Activated CD4-positive, alpha-beta T cell treated with anti-CD3 and anti-CD28 coated beads, Interleukin-2, amount 10 ng/mL, durations not matched to agents 7 days and 5 days (primary cell): ENCODE measurements at places on chromosomes 3 and 15. TPM values are rescaled to one million over a fixed set of nuclear protein-coding genes. Genes with fewer than 3 reads are reported as not detected.
A peak's percentile ranks its signal among the peaks of the same experiment; 100 is the strongest.

GRCh38 chr15:58396181-58396580 is 35.6 kb upstream of the LIPC start:
- H3K4me1 ChIP-seq = no peaks in the 10 kb centered on the region
- no peak overlapping the region for H3K27ac ChIP-seq
- H3K4me3 ChIP-seq = no peak overlapping the region
- no peaks in the 10 kb centered on the region for H3K36me3 ChIP-seq
- H3K27me3 ChIP-seq = peaks cover 5% of the 10 kb centered on the region
- DNase-seq = no peak

- no peaks in the 10 kb centered on the region for H3K36me3 ChIP-seq
- H3K27ac ChIP-seq = no peak overlapping the region
- H3K27me3 ChIP-seq = peaks cover 13% of the 10 kb centered on the region
- DNase-seq = no peak
- peaks cover 8% of the 10 kb centered on the region for H3K4me1 ChIP-seq
Measured at GRCh38 chr3:126538316-126538715, 14.4 kb downstream of the CHST13 start.

- H3K4me3 ChIP-seq = no peak overlapping the region
- H3K27me3 ChIP-seq = peaks cover 1% of the 10 kb centered on the region
- peak overlapping the region; percentile 46 for H3K27ac ChIP-seq
- DNase-seq = no peak
- peaks cover 37% of the 10 kb centered on the region for H3K4me1 ChIP-seq
- peaks cover 7% of the 10 kb centered on the region for H3K36me3 ChIP-seq
Measured at GRCh38 chr3:141737093-141737492, 1.0 kb upstream of the RNF7 start.

- H3K4me3 ChIP-seq = no peak overlapping the region
- no peaks in the 10 kb centered on the region for H3K36me3 ChIP-seq
- no peak for DNase-seq
- H3K27ac ChIP-seq = no peak overlapping the region
- no peaks in the 10 kb centered on the region for H3K4me1 ChIP-seq
Measured at GRCh38 chr3:189593581-189593980, 37.6 kb upstream of the TP63 start.

DNA sequence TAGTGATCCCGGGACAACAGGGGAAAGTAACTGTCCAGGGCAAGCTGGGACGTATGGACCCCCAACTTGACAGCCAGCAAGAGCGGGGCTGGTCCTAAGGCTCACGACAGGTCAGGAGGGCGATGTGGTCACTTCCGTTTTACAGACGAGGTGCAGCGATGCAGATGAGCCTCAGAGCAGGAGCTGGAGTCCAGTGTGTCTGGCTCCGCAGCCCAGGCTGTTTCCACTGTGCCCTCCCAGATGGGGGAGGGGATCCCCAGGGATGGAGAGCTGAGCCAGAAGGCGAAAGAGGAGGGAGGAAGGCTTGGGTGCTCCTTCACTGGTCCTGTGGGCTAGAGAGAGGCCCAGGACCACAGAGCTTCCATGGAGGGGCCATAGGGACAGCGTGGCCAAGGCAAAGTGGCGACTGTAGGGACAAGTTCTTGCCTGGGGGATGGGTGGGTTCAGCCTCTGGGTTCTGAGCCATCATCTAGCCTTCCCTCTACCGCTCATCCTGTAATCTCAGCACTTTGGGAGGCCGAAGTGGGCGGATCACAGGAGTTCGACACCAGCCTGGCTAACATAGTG is 5.7 kb downstream of the SNX33 start:
- no peak overlapping the region for H3K4me3 ChIP-seq
- peaks cover 6% of the 10 kb centered on the region for H3K27me3 ChIP-seq
- no peak for DNase-seq
- no peaks in the 10 kb centered on the region for H3K36me3 ChIP-seq
- no peak overlapping the region for H3K27ac ChIP-seq

DNA sequence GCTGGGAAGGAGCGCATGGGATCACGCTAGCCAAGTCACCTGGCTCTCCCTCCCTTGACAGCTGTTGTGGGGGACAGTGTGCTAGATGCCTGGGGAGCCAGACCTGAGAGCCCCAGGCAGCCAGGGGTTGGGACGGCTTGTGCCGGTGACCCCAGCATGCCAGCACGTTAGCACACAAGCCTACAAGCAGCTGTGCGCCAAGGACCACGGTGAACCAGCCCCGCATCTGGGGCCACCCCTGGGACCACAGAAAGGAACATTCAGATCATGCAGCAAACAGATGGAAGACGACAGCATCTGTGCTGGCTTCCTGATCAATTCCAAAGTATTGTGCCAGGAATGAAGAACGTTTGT is 64.8 kb downstream of the NTRK3 start:
- H3K36me3 ChIP-seq = no peaks in the 10 kb centered on the region
- H3K4me1 ChIP-seq = no peaks in the 10 kb centered on the region
- H3K27me3 ChIP-seq = no peaks in the 10 kb centered on the region
- no peak overlapping the region for H3K4me3 ChIP-seq
- H3K27ac ChIP-seq = no peak overlapping the region
- no peak for DNase-seq

DNA sequence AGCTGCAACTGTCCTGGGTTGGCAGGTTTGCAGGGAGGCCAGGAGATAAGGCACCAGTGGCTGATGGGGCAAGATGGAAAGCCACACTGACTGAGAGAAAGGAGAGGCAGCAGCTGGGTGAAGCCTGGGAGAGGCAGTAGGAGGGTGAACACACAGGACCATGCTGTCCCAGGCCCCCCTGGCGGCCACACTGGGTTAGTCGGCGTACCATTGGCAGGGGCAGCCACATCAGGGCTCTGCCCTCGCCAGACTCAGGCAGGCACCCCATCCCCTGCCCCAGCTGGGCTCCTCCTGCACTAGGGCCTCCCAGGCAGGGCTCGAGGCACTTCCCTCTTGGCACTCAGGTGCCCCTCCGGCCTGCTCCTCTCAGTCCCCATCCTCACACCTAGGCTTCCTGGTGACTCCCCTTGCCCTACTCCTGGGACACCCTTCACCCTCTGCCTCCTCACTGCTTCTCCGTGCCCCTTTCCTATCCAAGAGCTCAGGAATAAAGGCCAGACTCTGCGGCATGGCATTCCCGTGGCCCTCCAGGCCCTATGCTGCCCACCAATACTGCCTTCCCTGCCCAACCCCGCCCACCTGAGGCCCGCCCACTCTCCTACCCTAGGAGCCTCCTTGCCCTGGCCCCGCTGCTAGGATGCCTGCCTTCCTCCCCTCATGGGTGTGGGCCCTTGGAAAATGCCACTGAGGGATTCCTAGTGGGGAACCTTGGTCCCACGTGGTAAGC is 28.7 kb upstream of the DUSP7 start:
- no peaks in the 10 kb centered on the region for H3K36me3 ChIP-seq
- no peaks in the 10 kb centered on the region for H3K27me3 ChIP-seq
- no peak for DNase-seq
- no peak overlapping the region for H3K27ac ChIP-seq

DNA sequence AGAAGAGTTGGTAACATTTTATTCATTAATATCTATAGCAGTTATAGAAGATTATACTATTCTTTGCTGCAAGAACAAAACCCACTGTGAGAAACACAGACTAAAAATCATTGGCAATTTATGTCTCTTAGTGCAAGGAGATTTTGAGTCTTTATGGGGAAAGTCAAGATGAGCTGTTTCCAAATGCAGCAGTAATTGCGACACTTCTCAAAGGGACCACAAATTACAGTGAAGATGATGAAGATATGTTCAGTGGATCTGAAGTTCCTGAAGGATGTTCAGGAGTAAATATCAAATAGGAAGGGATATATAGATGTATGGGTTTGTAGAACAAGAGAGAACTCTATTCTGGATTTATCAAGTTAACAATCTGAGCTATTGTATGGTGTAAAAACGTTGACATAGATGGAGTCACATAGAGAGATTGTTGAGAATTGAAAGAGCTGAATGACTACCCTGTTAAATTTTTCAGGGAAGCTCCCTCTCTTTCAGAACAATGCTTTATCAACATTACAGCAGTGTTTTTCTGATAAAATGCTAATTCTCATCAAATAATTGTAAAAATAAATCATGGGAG is 71.8 kb downstream of the DTWD1 start:
- no peak overlapping the region for H3K27ac ChIP-seq
- DNase-seq = no peak
- H3K4me1 ChIP-seq = no peaks in the 10 kb centered on the region
- H3K4me3 ChIP-seq = no peak overlapping the region
- H3K36me3 ChIP-seq = no peaks in the 10 kb centered on the region

DNA sequence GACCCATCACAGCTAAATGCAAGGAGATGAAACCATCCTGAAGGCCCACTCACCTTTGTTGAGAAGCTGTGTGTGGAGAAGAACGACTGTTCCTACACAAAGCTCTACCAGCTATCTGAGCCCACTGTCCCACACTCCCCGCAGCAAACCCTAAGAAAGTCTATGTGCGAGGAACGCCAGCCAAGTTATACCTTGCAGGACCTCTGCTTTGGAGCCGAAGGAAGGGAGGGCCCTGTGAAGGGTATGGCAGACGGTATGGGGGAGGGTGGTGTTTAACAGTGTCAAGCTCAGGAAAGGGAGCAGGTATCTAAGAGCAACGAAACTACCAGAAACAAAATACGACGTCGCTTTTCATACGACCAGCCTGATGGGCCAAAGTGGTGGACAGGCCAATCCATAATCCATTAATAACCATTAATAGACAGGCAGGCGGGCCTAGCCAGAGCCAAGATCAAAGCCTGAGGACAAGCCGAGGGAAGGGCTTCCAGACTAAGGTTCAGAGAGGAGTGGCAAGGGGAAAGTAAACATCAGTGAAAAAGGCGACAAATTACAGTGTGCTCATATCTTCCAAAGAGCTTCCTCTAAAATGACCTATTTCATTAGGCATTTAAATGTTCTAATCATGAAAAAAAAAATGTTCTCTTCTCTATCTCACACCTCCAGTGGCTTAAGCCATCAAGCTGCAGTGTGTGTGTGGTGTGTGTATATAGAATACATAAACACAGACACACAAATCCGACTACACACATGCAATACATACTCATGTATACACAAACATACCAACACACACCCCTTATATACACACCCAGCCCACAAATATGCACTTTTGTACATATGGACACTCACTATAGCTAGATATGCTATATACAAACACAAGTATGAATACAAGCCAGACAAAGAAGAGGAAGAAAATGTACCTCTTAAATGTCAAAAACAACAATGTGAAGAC is 43.9 kb downstream of the PTPN23 start:
- DNase-seq = no peak
- peaks cover 19% of the 10 kb centered on the region for H3K4me1 ChIP-seq

- peaks cover 10% of the 10 kb centered on the region for H3K27me3 ChIP-seq
- H3K27ac ChIP-seq = peak overlapping the region; percentile 52
- peaks cover 33% of the 10 kb centered on the region for H3K4me1 ChIP-seq
- H3K36me3 ChIP-seq = no peaks in the 10 kb centered on the region
- H3K4me3 ChIP-seq = peak overlapping the region; percentile 17
Measured at GRCh38 chr3:44058022-44058867, 183.4 kb upstream of the TOPAZ1 start.

DNA sequence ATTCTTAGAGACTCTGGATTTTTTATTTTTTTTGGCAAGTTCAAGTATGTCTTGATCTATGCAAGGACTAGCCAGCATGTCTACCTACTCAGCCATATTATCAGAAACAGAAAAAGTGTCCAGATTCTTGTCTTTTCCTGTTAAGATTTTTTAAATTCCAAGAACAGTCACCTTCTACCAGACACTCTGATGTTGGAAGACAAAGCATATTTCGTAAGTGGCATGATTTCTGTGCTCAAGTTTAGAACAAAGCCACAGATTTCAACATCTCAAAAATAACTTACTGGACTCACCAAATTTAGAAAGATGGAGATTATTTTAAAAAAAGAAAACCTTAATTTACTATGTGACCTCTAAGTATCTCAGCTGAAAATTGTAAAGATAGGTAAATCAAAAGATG is 61.9 kb downstream of the GOLGA6L7 start:
- H3K27me3 ChIP-seq = peaks cover 34% of the 10 kb centered on the region
- H3K27ac ChIP-seq = no peak overlapping the region
- DNase-seq = no peak

DNA sequence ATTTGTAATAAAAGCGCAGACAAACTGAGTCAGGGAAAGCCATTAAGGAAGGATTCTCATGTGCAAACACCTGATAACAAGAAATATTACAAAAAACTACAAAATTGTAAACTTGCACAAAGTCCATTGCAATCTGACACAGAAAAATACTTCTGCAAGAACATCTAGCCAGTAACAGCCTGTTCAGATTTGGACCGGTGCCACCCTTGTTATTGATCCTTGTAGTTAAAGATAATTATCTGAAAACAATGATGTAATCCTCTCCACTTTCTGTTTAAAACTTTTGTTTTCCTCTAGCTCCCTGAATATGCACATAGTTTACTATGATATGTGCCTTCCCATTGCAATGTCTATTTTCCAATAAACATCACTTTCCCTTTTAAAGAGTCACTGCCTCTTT is 1090.2 kb downstream of the PLOD2 start:
- H3K4me3 ChIP-seq = no peak overlapping the region
- H3K4me1 ChIP-seq = no peaks in the 10 kb centered on the region
- H3K27ac ChIP-seq = no peak overlapping the region
- H3K36me3 ChIP-seq = no peaks in the 10 kb centered on the region

GRCh38 chr3:196763179-196763578 is 23.5 kb downstream of the PAK2 start:
- no peak for DNase-seq
- no peak overlapping the region for H3K4me3 ChIP-seq
- no peaks in the 10 kb centered on the region for H3K27me3 ChIP-seq
- H3K27ac ChIP-seq = peak overlapping the region; percentile 31
- H3K4me1 ChIP-seq = peaks cover 12% of the 10 kb centered on the region

GRCh38 chr15:59995568-59996297 is 8.4 kb upstream of the FOXB1 start:
- no peaks in the 10 kb centered on the region for H3K36me3 ChIP-seq
- peak overlapping the region; percentile 41 for H3K27ac ChIP-seq
- DNase-seq = no peak

GRCh38 chr15:63983061-63983711 is 63.1 kb downstream of the DAPK2 start:
- no peaks in the 10 kb centered on the region for H3K27me3 ChIP-seq
- H3K36me3 ChIP-seq = no peaks in the 10 kb centered on the region
- no peak overlapping the region for H3K4me3 ChIP-seq
- peaks cover 2% of the 10 kb centered on the region for H3K4me1 ChIP-seq

Gene SLC12A1
- not detected for total RNA-seq

Gene CHL1
- total RNA-seq = not detected

Gene ZNF662
- total RNA-seq = 0.25 TPM

Gene PLCH1
- total RNA-seq = 0.37 TPM

Gene TRAT1
- total RNA-seq = 126 TPM

Gene KIF23
- total RNA-seq = 77.8 TPM

Gene SLC12A8
- 0.37 TPM for total RNA-seq

Gene SYNPR
- total RNA-seq = not detected

Gene KCNH8
- not detected for total RNA-seq

Gene KBTBD8
- 8.3 TPM for total RNA-seq

Gene C3orf18
- 29.0 TPM for total RNA-seq

Gene GOLGA6D
- total RNA-seq = not detected

Gene NOX5
- not detected for total RNA-seq

Gene RTP1
- total RNA-seq = not detected

Gene ISLR2
- not detected for total RNA-seq

Gene EFHB
- 0.33 TPM for total RNA-seq
